ENCODE measurements at places on chromosomes 1 and 21.

- DNase-seq = peak; percentile 36
Observed at GRCh38 chr1:170487503-170487902, 44.5 kb upstream of the GORAB start.

DNA sequence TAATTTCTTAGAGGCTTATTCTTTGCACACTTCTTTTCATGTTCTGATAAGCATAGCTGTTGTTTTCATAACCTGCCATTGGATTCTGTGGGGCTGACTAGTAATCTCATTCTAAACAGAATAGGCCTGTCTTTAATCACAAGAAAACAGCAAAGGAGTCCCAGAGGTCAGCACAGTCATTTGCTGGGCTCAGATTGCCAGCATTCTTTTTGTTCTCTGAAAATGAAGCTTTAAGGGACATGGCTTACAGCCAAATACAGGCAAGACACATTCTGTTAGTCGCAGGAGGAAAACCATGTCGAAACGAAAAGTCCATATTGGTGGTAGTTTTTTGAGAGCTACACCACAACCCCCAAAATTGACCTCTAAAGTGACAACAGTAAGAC lies 75.0 kb downstream of the MRPS6 start:
- no peak for DNase-seq

GRCh38 chr1:155176544-155177071 lies 3.0 kb downstream of the TRIM46 start:
- DNase-seq = peak; percentile 59

GRCh38 chr1:11434501-11434900 lies 44.5 kb upstream of the DISP3 start:
- DNase-seq = no peak

- DNase-seq = peak; percentile 27
Observed at GRCh38 chr1:41925712-41926111, 7.0 kb upstream of the HIVEP3 start.

- DNase-seq = no peak
Observed at GRCh38 chr1:43440358-43440757, 13.4 kb downstream of the HYI start.

DNA sequence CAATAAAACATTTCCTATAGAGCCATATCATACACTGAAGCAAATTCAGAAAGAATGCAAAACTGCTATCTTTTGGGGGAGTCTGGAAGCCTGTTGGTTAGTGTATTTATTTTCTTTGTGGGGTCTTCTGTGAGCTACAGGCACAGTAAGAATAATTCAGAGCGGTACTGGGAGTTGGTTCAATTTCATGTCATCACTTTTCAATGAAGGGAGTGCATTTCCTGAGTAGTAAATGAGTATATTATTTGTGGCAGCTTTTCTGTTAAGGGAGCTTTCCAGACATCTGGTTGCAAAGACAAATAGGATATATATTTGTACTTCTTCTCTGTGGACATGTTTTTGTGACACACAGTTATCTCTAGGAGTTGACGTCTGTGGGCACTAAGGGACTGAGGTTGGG lies 130.6 kb downstream of the HUNK start:
- no peak for DNase-seq

DNA sequence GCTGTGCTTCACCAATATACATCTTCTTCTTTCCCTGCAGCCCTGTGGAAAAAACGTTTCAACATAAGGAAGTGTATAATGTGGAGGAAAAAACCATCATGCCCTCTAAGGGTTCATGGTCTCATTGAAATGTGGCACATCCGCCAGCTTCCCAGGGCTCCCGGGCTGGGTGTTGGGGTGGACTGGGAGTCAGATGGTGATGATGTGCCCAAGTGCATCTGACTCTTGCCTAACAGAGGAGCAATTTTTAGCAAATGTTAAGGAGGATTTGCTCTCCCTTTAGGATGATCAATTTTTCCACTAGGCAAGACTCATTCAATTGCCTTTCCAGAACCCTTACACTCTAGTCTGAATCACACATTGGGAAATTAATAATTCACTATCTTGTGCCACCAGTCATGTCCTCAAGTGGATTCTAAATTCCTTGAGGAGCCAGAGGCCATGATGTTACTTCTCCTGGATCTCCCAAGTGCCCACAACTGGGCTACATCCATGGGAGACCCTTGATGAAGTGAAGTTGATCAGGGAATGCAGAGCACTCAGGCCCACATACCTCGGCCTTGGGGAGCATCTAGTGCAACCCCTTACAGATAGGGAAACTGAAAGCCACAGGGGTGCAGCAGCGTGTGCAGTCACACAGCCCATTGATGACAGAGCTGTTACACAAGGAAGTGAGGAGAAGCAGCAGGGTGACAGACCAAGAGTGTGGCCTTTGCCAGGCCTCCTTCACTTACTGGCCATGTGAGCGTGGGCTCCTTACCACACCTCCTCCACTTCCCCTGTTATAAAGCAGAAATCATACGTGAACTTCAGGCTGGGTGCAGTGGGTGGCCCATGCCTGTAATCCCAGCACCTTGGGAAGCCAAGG lies 100.0 kb upstream of the SLC44A3 start:
- DNase-seq = no peak

- DNase-seq = peak; percentile 18
Observed at GRCh38 chr1:61313906-61314422, 231.6 kb downstream of the NFIA start.

GRCh38 chr1:247060771-247061170 lies 17.8 kb downstream of the ZNF670 start:
- no peak for DNase-seq

- no peak for DNase-seq
Observed at GRCh38 chr1:1926886-1927660, 8.0 kb upstream of the TMEM52 start.

DNA sequence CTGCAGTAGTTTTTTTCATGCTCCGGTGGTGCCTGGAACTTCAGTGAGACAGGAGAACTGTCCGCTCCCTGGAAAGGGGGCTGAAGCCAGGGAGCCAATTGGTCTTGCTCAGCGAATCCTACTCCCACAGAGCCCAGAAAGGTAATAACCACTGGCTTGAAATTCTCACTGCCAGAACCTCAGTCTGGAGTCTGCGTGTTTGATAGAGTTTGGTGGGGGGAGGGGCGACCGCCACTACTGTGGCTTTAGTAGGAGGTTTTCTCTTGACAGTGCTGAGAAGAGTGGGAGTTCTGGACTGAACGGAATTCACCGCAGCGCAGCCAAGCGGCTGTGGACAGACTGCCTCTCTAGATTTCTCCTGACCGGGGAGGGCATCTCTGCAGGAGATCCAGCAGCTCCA lies 8.0 kb upstream of the OR2M3 start:
- DNase-seq = no peak

- DNase-seq = no peak
Observed at GRCh38 chr1:53769780-53770179, 30.8 kb upstream of the GLIS1 start.

- no peak for DNase-seq
Observed at GRCh38 chr1:16134066-16134801, 21.6 kb downstream of the EPHA2 start.

DNA sequence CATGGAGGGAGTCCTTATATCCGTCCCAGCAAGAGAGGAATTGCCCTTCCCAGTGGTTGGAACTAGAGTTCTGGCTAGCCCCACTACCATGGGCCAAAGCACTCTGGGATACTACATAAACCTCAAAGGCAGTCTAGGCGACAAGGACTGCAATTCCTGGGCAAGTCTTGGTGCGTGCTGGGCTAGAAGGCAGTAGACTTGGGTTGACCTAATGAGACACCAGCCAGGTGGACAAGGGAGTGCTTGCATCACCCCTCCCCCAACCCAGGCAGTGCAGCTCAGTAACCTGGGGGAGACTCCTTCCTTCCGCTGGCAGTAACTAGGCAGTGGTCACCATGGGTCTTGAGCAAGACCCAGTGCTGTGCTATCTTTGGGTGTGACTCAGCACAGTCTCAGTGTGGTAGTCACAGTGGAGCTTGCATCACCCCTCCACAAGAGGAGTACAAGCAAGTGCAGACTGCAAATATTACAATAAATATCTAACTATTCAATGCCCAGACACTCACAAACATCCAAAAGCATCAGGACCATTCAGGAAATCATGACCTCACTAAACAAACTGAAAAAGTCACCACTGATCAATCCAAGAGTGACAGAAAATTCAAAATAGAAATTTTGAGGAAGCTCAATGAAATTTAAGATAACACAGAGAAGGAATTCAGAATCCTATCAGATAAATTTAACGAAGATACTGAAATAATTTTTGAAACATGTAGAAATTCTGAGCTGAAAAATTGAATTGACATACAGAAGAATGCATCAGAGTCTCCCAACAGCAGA lies 84.7 kb upstream of the LYPLAL1 start:
- peak; percentile 71 for DNase-seq

DNA sequence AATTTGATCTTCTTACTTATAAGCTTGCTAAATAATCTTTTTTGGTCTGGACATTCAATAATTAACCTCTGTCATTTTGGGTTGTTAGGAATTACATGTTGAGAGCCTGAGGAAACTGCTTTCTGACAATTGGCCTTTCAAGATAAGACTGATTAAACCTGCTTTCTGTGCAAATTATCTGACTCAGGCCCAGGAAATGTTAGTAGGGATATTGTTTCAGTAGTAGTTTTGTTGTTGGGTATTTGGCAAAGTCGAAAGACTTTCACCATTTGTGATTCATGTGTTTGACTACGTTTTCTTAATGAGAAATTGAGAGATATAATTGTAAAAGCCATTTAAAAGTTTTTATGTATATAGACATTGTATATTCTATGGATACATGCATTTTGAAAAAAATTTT lies 81.1 kb upstream of the GPR88 start:
- DNase-seq = peak; percentile 60

DNA sequence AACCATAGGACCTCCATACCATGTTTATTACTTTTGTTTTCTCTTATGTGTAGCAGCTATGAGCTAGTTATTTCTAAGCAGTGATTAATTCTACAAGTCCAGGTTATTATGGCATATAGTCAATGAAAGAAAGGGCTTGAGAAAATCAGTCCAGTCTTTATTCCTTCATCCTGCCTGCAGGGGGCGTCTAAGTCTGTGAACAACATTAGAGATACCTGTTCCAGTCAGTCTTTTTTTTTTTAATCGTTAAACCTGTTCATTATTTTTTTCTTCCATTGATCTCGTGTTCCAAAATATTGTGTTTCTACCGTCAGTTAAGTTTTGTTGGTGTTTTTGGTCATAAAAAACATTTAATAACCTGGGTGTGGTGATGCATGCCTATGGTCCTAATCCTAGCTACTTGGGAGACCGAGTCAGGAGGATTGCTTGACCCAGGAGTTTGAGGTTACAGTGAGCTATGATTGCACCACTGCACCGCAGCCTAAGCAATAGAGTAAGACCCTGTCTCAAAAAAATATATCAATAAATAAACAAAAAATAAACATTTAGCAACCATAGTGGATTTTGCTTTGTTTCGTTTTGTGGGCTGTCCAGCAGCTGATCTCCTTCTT lies 29.4 kb upstream of the CD2 start:
- DNase-seq = peak; percentile 62

GRCh38 chr1:59357645-59358320 lies 60.9 kb downstream of the FGGY start:
- peak; percentile 49 for DNase-seq

DNA sequence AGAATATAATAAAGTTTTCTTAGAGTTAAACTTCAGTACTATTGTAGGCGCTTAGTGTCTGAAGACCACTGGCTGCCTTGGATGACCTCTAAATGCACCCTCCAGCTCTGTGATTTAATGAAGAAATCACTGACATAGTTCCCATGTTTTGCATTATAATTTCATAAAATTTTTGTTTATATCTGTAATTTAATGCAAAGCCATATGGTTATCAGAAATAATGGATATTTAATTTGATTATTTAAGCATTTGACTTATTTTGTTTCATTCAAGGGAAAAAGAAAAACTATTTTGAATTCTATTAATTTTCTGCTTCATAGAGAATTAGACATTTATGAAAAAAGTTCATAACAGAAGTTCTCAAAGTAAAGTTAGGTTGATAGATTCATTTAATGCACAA lies 18.6 kb downstream of the CRB1 start:
- DNase-seq = no peak

DNA sequence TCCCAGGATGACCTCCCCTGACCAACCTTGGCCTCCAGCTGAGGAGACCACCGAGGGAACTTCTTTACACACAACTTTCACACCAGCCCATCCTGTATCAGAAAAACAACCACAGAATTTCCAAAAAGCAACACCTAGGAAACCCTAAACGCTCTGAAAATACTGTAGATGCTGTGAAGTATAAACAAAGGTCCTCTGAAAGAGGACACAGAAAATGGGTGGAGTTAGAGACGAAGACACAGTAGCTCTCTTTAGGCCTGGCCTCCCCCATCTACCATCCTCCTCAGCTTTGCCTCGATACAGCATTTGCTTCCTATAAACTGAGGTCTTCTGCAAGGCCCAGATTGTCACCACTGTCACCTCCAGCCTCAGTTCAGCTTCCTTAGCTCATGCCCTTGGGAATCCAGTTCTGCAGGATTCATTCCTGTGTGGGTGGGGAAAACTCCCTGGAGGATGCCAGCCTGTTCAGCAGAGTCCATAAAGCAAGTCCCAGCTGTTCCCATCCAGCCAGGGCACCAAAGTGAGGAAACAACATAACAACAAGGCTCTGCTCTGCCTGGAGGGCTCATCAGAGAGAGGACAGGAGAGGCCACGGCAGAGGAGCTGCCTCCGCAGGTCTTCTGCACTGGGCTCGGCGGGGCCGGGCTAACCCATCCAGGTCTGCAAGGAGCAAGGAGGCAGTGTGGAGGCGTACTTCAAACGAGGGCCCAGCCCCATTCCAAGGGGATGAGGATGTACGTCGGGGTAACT lies 15.0 kb downstream of the PIK3C2B start:
- DNase-seq = no peak

- DNase-seq = no peak
Observed at GRCh38 chr1:78081980-78082860, 36.5 kb downstream of the GIPC2 start.

DNA sequence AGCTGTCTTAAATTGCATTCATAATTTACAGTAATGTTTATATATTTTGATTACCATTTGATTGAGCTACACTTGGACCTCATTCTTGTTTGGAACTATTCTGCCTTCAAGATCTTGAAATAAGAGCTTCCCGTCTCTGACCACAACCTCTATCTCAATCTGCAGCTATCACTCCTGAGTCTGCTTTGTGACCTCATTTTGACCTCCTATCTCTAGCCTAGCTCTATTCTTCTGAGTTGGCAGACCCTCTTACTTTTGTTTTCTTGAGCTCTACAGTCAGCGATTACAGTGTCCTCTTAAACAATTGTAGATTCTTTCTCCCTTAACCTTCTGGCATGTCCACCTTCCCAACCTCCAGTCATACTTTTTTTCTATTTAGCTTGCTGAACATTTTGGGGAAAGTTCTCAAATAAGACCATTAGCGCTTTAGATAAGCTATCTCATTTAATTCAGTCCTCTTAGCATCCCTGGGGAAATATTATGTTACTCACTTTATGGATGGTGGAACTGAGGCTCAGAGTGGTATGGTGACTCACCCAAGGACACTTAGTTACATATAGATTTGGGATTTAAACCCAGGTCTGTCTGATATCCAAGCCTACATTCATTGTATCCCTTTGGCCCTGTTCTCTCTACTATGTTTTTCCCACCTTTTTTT lies 19.1 kb downstream of the RPAP2 start:
- no peak for DNase-seq

DNA sequence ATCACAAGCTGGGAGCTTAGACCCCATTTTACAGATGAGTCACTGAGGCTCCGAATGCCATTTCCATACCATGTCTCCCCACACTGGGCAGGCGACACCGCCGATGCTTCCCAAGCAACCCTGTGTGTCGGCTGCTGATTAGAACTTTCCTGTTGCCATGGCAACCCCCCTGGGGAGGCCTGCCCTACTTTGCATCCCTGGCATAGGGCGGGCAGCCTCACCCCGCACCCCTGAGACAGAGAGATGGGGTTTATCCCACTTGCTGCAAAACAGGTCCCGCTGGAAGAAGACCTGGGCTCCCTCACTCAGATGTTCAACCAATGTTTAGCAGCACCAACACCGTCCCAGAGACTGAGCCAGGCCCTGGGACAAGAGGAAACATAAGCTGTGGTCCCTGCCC lies 81.5 kb downstream of the CAMK2N1 start:
- peak; percentile 40 for DNase-seq
